ENCODE measurements at places on chromosomes 16 and 17.

DNA sequence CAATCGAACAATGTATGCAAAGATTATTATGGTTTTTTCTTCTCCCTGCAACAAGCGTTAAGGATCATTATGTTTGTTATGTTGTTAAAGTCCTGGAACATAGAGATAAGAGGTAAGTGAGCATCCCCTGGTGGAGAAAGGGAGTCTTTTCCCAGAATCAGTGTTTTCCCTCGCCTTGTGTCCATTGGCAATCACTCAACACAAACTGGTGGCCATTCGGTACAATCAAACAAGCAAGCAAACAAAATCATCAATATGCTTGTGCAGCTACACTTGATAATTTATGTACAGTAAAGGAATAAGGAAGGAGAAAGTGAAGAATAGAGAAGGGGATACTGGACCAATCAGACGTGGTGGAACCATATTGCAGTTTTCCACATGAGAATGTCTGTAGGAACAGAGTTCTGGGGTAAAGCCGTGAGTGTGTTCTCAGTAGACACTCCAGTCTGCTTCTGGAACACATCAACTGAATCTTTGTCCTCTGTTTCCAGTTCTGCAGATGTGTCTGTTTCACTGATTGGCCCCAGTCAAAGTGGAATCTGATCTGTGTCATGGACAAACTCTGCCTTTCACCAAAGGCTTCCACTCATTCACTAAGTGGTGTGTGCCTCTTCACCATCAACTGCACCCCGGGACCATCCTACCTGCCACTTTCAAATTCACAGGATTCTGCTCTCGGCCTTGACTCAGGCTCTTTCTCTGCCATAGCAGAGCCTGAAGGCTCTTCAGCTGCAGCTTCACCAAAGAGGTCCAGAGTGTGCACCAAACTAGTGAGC lies 169.5 kb downstream of the AHSP start:
- DNase-seq = no peak

DNA sequence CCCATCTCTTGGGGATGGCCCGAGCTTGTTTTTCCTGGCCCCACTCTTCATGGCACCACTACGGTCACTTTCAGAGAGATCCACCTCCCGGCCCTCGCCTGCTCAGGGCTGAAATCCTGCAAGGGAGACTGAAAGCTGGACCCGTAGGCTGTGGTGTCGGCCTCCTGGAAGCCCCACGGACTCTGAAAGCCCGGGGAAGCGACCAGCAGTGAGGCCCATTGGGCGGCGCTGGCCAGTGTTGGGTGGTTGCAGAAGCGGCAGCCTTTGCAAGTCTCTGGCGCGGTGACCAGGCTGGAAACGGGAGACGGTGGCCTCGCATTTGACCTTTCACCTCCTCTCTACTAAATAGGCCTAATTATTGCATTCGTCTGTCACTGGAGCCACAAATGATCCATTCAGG lies 186.0 kb upstream of the FOXF1 start:
- no peak for DNase-seq

GRCh38 chr16:53707671-53708070 lies 3.7 kb downstream of the FTO start:
- no peak for DNase-seq

- DNase-seq = no peak
Measured at GRCh38 chr16:15928261-15929104, 20.9 kb upstream of the ABCC1 start.

GRCh38 chr16:50681021-50681885 lies at the start of gene SNX20:
SNX20 (minus strand) TSS chr16:50681312; CDS start chr16:50677526, 3,786 bp downstream.
- DNase-seq = no peak

Data from amniotic stem cell (primary cell).